Neural crest cell (in vitro differentiated cells): ENCODE measurements at places on chromosomes 1 and 21.

GRCh38 chr1:205531191-205532025 is 26.9 kb downstream of the CDK18 start:
- H3K36me3 ChIP-seq: no peaks in the 10 kb centered on the region
- no peak overlapping the region for H3K27ac ChIP-seq
- H3K4me3 ChIP-seq: no peak overlapping the region
- H3K27me3 ChIP-seq: no peaks in the 10 kb centered on the region

GRCh38 chr1:26138974-26139558 is 19.8 kb upstream of the FAM110D start:
- H3K27me3 ChIP-seq: peaks cover 4% of the 10 kb centered on the region
- peak overlapping the region; percentile 63 for H3K27ac ChIP-seq
- H3K4me1 ChIP-seq: no peaks in the 10 kb centered on the region
- H3K4me3 ChIP-seq: no peak overlapping the region
- no peak for DNase-seq
- no peaks in the 10 kb centered on the region for H3K36me3 ChIP-seq

- peaks cover 30% of the 10 kb centered on the region for H3K4me1 ChIP-seq
- DNase-seq: no peak
- no peak overlapping the region for H3K27ac ChIP-seq
- H3K27me3 ChIP-seq: no peaks in the 10 kb centered on the region
- H3K36me3 ChIP-seq: no peaks in the 10 kb centered on the region
Observed at GRCh38 chr21:45847870-45848269, 133.7 kb upstream of the COL6A1 start.

DNA sequence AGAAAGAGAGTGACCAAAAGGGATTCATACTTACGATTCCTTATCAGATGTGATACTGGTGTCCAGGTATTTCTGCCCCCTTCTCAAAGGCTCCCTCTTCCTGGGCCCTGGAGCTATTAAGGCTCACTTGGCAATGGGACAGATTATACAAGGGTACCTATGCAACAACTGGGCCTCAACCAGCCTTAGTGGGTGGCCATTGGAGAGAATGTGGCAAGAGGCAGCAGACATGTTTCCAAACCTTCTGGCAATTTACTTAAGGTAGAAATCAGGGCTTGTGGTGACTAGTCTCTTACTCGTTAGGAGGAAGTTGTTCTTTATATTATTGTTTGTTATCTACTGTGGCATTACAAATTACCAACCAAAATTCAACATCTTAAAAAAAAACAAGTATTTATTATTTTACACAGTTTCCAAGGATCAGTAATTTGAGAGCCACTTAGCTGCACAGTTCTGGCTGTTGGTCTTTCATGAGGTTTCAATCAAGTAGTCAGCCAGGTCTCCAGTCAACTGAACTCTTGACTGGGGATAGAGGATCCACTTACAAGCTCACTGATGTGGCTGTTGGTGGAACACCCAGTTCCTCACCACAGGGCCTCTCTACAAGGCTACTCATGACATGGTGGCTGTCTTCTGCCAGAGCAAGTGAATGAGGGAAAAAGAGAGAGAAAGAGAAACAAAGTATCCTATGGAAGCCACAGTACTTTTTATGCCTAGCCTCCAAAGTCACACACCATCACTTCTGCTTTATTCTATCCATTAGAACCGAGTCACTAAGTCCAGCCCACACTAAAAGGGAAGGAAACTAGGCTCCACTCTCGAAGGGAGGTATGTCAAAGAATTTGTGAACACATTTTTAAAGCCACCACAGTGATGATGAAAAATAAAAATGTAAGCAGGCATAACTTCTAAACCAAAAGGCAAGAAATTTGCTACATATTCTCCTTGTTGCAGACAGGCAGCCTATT is 10.7 kb downstream of the ZNF648 start:
- H3K4me1 ChIP-seq: no peaks in the 10 kb centered on the region
- DNase-seq: no peak
- no peak overlapping the region for H3K4me3 ChIP-seq
- H3K27ac ChIP-seq: no peak overlapping the region
- H3K36me3 ChIP-seq: peaks cover 3% of the 10 kb centered on the region

GRCh38 chr21:35025206-35026152 is 23.6 kb downstream of the RUNX1 start:
- H3K27me3 ChIP-seq: peaks cover 18% of the 10 kb centered on the region
- no peaks in the 10 kb centered on the region for H3K36me3 ChIP-seq
- H3K27ac ChIP-seq: no peak overlapping the region
- peaks cover 5% of the 10 kb centered on the region for H3K4me1 ChIP-seq
- no peak for DNase-seq

GRCh38 chr1:88275259-88275862 is 408.7 kb upstream of the PKN2 start:
- peaks cover 5% of the 10 kb centered on the region for H3K36me3 ChIP-seq
- peaks cover 17% of the 10 kb centered on the region for H3K4me1 ChIP-seq
- DNase-seq: no peak
- H3K27me3 ChIP-seq: no peaks in the 10 kb centered on the region

- no peak overlapping the region for H3K27ac ChIP-seq
- H3K36me3 ChIP-seq: no peaks in the 10 kb centered on the region
- no peak overlapping the region for H3K4me3 ChIP-seq
- H3K27me3 ChIP-seq: peaks cover 3% of the 10 kb centered on the region
- DNase-seq: no peak
Observed at GRCh38 chr21:45323487-45324311, 36.0 kb upstream of the POFUT2 start.

- H3K27ac ChIP-seq: no peak overlapping the region
- H3K36me3 ChIP-seq: no peaks in the 10 kb centered on the region
- H3K4me3 ChIP-seq: no peak overlapping the region
- H3K4me1 ChIP-seq: peaks cover 5% of the 10 kb centered on the region
- peaks cover 8% of the 10 kb centered on the region for H3K27me3 ChIP-seq
Observed at GRCh38 chr1:3681898-3682806, 29.8 kb downstream of the TP73 start.

- no peaks in the 10 kb centered on the region for H3K27me3 ChIP-seq
- DNase-seq: no peak
- no peaks in the 10 kb centered on the region for H3K4me1 ChIP-seq
- no peak overlapping the region for H3K27ac ChIP-seq
Observed at GRCh38 chr21:27298465-27298864, 331.6 kb upstream of the ADAMTS5 start.

DNA sequence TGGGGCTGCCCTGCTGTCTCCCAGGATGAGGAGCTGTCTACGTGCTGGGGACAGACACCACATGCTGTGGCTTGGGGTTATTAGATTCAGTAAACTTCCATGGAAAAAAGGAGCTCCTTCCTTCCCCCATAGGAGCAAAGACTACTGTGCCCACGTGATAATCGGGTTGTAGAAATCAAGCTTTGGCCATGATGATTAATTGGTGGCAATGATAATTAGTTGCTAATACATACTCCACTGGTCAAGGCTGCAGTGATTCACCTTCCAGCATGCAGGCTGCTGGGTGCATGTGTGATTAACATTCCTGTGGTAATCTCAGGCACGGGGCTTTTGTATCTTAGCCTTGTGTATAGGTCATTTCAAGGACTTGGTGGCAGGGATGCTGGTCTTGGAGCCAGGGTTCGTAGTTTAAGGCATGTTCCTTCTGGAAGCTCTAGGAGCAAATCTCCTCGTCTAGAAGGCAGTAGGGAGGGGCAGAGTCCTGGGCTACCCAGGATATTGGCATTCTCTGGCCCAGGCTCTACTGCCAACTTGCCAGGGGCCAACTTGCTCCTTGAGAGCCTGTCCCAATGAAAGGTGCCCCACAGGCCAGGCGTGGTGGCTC is 41.4 kb downstream of the TMCO4 start:
- H3K36me3 ChIP-seq: no peaks in the 10 kb centered on the region
- no peak overlapping the region for H3K4me3 ChIP-seq
- no peaks in the 10 kb centered on the region for H3K4me1 ChIP-seq
- peaks cover 27% of the 10 kb centered on the region for H3K27me3 ChIP-seq

- no peak overlapping the region for H3K4me3 ChIP-seq
- H3K27me3 ChIP-seq: no peaks in the 10 kb centered on the region
- no peak overlapping the region for H3K27ac ChIP-seq
- H3K4me1 ChIP-seq: no peaks in the 10 kb centered on the region
- peaks cover 5% of the 10 kb centered on the region for H3K36me3 ChIP-seq
- DNase-seq: no peak
Observed at GRCh38 chr21:34320011-34320410, 43.8 kb upstream of the KCNE2 start.
